Caudate nucleus (tissue), 63 donors: ENCODE measurements at places on chromosomes 13 and 19.

GRCh38 chr19:55644842-55645511 lies 1.5 kb downstream of the ZNF581 start:
- no peak for DNase-seq

DNA sequence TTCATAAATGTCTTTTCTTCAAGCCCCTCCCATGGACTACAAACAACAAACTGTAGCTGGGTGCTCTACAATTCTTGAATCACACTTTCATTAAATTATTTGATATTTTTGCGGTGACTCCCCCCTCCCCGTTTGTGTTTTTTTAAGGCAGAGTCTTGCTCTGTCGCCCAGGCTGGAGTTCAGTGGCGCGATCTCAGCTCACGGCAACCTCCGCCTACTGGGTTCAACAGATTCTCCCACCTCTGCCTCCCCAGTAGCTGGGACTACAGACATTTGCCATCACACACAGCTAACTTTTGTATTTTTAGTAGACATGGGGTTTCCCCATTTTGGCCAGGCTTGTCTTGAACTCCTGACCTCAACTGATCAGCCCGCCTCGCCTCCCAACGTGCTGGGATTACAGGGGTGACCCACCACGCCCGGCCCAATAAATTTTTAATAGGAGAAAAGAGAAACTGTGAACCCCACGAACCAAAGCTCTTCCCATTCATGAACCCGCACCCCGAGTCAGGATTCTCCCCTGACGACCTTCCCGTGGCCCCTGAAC lies 703 bp downstream of the ZNF506 start:
- DNase-seq = no peak

DNA sequence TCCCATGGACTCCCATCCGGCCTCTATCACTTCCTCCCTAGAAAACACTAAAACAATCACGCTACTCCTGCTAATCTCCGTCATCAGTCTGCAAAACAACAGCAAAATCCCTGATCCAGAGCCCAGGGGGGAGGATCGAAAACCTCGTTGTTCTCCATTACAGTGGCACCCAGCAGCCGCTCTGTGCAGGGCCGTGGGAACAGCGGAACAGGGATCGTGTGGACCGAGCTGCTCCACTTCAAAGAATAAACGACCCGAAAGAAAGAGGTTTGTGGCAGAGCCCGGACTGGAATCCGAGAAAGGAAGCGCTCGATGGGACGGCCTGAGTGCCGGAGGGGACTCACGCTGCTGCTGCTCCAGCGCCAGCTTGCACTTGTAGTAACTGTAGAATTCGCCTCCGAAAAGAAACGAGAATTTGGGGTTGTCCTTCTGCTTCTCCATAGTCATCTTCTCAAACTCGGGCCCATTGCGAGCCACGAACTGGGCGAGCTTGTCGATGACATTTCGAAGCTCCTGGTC lies 652 bp downstream of the CHERP start:
- no peak for DNase-seq

DNA sequence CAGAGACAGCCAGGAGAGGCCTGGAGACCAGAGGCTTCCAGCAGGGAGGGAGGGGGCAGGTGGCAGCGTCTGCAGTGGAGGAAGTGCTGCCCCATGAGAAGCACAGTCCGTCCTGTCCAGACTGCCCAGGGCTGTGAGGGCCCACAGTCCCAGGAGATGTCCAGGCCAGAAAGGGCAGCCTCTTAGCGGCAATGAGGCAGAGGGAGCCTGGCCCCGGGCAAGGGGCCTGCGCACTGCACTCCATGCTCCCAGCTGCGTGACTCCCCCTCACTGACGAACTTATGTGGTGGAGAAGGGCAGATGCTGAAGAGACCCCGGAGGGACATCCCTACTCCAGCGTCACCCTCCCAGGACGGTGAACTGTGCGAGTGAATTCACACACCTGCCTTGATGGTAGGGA lies 115.3 kb downstream of the SOX1 start:
- no peak for DNase-seq

DNA sequence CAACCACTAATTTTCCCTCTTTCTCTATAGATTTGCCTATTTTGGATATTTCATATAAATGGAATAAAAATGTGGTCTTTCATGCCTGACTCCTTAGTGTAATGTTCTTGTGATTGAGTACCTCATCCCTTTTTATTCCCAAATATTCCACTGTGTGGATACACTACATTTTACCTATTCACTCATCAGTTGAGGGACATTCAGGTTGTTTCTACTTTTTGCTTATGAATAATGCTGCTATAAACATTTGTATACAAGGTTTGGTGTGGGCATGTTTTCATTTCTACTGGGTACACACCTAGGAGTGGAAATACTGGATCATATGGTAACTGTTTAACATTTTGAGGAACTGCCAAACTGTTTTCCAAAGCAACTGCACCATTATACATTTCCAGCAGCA lies 5.1 kb upstream of the WBP4 start:
- no peak for DNase-seq
